SHP77 (cell line): ENCODE measurements at places on chromosomes 13 and 19.

DNA sequence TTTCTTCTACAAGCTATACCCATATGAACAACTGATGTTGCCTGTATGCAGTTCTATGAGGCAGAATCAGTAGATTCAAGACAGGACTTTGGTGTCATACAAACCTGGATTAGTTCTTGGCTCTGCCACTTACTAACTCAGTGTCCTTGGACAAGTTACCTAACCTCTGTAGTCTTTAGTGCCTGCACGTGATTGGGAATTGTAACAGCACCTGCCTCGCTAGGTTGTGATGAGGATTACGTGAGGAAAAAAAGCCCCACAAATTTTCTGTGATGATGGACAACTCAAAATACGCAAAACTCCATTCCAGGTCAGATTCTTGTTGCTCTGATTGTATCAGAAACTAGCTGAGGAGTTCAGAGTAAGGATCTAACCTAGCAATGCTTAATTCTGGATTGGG lies 89.3 kb downstream of the LRCH1 start:
- DNase-seq: no peak

- DNase-seq: no peak
These were observed 110.5 kb upstream of the RFC3 start for GRCh38 chr13:33707449-33707848.

GRCh38 chr13:52141299-52141698 lies 12.4 kb upstream of the NEK5 start:
- no peak for DNase-seq

GRCh38 chr13:111912453-111912866 lies 154.5 kb upstream of the SOX1 start:
- no peak for DNase-seq

DNA sequence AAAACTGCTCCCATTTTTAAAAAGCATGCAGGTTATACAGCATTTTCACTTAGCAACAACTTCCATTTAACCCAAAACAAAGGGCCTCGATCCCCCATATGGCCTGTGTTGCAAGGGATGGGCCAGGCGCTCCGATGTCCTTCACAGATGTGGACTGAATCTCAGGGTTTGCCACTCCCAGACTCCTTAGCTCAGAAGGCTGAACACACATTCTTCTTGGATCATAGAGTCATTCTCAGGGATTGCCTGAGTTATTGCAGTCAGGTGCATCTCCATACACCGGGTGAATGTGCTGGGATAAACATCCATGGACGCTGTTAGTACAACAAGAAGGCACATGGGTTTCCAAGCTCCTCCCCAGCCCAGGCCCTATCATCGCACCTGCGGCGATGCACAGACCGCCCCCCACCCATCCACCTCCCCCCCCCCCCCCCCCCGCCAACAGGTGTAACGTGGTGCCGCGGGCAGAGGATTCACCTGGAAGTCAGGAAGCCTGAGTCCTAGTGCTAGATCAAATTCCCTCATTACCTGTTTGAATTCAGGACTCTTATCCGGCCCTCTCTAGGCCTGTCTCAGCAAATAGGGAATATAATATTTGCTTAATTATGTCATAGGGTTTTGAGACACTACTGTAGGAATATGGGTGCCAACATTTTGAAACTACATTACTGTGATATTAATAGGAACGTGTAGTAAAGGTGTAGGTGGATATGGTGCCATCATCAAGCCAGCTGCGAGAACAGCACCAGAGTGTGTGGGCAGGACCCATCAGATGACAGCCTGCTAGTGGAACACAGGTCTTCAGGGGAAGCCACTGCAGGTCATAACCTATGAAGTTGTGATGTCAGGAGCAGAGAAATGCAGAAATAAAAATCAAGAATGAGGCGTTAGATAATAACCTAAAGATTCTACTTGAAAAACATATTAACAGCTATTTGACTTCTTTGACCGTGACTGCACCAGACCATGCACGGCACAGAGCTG lies 110.9 kb downstream of the SACS start:
- DNase-seq: no peak
